Suppressor macrophage treated with lipopolysaccharide for 4 hours (primary cell): ENCODE measurements at places on chromosomes 6 and 20.

DNA sequence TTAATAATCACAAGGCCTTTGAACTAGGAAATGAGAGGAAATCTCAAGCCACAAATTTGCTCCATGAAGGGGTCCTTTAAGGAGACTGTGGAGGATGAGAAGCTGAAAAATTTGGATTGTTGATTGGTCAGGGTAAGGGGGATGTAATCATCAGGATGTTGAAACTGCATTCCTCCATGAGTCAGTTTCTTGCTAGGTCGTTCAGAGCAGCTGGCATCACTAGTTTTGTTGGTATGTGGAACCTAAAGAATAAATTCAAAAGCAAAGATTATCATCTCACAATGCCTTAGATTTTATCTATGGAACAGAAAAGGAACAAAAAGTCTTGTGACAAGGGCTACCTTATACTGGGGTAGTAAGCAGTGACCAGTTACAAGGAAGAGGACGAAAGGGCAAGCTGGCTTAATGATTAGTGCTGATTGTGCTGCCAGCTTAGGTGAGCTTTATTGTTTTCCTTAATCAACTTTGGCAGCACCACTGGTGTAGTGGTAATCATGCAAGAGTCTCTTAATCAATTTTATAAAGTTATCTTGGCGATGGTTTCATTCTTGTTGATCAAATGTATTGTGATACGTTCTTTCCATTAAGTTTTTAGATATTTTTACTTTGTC, 36.6 kb downstream of the CRISP2 start:
- no peak for DNase-seq

GRCh38 chr6:64006246-64006645, 370.6 kb downstream of the PHF3 start:
- no peak for DNase-seq

- no peak for DNase-seq
Observed at GRCh38 chr6:144307880-144308279, 22.7 kb downstream of the UTRN start.

- DNase-seq = no peak
Observed at GRCh38 chr6:465531-466348, 74.2 kb downstream of the IRF4 start.

DNA sequence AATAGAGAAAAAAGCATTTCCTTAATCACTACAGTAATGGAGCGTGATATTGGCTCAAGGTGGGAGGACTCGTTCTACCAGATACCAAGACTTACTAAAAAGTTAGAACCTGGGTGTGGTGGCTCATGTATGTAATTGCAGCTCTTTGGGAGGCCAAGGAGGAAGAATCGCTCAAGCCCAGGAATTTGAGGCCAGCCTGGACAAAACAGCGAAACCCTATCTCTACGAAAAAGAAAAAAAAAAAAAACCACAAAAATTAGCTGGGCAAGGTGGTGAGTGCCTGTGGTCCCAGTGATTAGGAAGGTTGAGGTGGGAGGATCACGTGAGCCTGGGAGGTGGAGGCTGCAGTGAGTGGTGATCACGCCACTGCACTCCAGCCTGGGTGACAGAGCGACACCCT, 24.0 kb upstream of the ATRN start:
- DNase-seq = no peak

DNA sequence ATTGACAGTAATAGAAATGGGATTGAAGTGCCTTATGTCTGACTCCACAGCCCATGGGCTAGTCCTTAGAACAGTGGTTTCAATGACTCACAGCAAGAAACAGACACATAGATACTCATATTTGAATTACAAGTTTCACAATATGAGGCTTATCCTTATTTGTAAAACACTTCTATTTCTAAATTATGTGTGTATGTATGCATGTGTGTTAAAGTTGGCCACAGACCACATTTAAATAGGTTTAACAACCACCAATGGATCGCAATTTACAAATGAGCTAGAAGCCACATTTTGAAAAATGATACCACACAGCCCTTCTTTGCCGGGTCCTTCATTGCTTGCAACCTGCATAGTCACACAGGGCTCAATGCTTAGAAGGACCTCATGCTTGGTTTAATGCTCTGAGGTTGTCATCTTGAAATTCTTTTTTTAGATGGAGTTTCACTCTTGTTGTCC, 157.8 kb upstream of the PREP start:
- DNase-seq = peak; percentile 54

- no peak for DNase-seq
Observed at GRCh38 chr20:64121586-64121985, 14.2 kb upstream of the NPBWR2 start.

DNA sequence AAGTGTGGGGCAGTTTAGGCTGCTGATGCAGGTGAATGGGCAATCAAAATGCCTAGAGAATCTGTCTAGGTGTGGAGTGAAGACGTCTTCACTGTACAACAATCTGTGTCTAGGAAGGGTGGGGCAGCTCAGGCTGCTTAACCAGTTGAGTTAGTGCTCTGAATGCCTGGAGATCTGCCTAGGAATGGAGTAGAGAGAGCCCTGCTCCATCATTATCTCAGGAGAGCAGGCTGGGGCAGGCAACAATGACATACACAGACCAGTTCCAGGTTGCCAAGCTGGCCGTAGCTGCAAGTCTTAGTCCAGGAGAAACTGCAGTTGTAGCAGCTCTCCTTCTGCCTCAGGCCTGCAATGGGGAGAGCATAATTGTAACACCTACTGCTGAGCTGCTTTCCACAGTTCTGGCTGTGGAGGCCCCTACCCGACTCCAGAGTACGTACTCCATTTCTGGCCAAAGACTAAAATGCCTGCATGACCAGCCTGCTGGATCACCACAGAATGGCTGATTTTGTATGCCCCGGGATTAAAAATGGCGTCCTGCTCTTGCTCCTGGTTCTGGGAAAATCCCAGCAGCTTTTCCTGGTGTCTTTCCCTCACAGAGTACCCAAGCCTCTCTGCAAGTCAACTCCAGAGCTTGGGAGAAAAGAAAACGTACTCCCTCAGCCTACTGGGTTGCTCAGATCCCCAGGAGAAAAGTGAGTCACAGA, 545.4 kb downstream of the ADGRB3 start:
- DNase-seq = no peak

DNA sequence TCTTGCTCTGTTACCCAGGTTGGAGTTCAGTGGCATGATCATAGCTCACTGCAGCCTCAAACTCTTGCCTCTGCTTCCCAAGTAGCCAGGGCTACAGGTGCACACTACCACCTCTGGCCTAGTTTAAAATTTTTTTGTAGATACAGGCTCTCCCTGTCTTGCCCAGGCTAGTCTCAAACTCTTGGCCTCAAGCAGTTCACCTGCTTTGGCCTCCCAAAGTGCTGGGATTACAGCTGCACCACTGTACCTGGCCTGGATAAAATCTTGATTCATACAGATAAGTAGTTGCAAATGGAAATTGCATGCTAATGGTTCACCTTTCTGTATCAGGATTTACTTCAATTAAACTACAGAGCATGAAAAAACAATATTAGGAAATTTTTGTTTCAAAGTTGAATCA, 4.2 kb downstream of the CD2AP start:
- no peak for DNase-seq

- DNase-seq = no peak
Observed at GRCh38 chr6:149078211-149078782, 239.2 kb upstream of the TAB2 start.

DNA sequence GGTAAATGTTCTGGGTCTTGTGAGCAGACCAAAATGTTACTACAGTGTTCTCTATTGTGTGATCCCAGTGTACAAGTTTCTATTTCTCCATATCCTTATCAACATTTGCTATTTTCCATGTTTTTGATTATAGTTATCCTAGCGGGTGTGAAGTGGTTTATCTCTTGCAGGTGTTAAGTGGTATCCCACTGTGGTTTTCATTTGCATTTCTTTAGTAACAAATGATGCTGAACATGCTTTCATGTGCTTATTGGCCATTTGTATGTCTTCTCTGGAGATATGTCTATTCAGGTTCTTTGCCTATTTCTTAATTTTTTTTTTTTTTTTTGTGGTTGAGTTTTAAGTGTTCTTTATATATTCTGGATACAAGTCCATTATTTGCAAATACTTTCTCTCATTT, 35.5 kb downstream of the NSFL1C start:
- DNase-seq = no peak

GRCh38 chr20:8221887-8222419, 89.9 kb downstream of the PLCB1 start:
- DNase-seq = no peak

DNA sequence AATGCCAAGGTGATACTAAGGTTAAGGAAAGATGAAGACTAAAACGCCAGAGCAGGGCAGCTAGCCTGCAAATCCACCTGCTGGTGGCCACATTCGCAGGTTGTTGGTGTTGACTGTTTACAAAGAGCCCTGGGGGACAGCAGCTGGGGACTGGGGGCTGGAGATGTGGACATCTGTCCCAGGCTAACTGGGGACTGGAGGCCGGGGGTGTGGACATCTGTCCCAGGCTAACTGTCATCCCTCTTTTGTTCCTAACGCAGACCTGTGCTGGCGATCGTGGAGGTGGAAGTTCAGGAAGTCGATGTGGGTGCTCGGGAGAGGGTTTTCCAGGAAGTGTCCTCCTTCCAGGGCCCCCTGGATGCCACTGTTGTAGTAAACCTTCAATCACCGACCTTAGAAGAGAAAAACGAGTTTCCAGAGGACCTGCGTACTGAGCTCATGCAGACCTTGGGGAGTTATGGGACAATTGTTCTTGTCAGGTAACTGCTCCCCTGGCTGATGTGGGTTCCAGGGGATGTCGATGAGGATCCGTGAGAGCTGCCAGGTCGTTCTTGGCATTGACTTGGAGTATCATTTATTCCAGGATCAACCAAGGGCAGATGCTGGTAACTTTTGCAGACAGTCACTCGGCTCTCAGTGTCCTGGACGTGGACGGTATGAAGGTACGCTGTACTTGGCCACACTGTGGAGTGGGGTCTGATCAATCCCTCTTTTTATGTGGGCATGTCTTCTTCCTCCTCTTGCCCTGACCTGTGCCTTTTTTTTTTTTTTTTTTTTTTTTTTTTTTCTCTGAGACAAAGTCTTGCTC, 87.0 kb downstream of the SERAC1 start:
- no peak for DNase-seq

DNA sequence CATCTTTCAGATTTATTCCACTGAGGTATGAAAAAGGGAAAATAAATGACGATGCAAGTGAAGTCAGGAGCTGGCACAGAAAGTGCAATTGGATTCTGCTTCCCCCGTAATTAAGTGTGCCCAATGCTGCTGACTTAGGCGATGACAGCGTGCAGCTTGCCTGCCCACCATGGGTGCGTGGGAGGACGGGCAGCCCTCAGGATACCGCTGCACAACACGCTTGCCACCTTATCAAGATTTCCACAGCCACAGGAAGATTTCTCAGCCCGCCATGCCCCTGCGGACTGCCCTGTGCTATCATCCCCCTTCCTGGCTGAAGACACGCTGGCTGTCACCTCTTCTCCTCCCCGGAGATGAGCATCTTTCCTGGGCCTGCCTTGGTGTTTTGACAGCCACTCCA, 103.3 kb upstream of the BACH2 start:
- DNase-seq = no peak

DNA sequence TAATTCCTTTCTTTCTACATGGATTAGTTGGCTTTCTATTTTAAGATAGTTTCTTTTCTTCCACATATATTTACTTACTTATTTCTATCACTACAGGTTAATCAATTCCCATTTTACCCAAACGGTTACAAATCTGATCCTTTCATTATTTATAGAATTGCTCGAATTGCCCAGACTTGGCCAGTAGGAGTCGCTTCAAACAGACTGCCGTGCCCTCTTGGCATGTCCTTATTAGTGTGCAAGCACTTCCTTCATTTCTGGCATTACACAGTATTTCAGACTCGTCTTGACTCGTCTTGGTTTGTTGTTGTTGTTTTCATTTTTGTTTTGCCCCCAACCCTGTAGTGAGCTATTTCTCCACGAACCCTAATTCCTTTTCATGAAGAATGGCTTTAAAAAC, 74.6 kb downstream of the SAMD3 start:
- DNase-seq = peak; percentile 3

GRCh38 chr20:53847139-53847836, 223.1 kb downstream of the BCAS1 start:
- DNase-seq = peak; percentile 75

DNA sequence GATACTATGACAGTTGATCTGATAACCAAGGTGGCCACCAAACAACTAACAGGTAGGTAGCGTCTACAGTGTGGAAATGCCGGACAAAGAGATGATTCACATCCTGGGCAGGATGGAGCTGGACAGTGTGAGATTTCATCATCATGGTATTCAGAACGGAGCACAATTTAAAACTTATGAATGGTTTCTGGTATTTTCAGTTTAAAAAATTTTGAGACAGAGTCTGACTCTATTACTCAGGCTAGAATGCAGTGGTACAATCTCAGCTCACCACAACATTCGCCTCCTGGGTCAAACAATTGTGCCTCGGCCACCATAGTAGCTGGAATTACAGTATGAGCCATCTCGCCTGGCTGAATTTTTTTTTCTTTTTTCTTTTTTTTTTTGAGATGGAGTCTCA, 43.8 kb downstream of the CEP57L1 start:
- DNase-seq = no peak

DNA sequence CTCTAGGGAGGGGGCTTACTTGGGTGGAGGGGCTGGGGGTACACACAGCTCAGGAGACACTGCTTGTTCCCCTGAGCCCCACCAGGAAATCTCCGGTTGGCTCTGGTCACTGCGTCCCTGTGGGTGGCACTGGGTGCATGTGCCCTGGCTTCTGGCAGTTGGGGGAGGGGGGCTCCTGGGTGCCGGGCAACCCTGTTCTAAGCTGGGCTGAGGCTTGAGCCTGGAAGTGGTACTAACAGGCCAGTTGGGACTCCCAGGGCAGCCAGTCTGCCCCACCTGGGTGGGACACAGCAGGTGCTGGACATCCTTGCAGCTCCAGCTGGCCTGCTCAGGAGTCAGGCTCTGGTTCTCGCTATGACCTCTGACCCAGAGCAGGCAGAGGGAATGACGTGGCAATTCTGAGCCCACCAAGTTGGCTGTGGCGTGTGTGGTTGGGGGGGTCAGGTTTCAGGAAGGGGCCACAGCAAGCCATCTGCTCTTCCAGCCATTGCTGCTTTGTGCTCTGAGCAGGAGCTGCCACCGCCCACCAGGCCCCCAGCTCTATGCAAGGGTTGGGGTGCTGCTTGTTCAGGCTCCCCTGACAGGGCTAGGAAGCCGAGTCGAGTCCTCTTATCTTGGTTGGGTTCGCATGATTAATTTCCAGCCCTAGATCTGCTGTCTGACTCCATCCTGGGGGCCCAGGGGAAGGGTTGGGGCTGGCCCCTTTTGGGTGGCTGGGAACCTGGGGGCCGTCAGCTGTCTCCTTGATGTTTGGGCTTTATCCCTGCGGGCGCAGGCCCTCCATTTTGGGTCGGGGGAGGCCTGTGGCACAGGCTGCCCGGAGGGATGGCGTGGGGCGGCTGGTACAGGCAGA, 590 bp downstream of the C20orf204 start:
- no peak for DNase-seq

GRCh38 chr20:41169162-41169690, 31.9 kb downstream of the PLCG1 start:
- no peak for DNase-seq

GRCh38 chr20:706366-706885, 30.8 kb upstream of the SCRT2 start:
- DNase-seq = no peak
